Stimulated activated CD8-positive, alpha-beta memory T cell treated with anti-CD3 and anti-CD28 coated beads, Interleukin-15, amount 100 ng/mL, for 24 hours (primary cell): ENCODE measurements at places on chromosomes 12 and 14.

DNA sequence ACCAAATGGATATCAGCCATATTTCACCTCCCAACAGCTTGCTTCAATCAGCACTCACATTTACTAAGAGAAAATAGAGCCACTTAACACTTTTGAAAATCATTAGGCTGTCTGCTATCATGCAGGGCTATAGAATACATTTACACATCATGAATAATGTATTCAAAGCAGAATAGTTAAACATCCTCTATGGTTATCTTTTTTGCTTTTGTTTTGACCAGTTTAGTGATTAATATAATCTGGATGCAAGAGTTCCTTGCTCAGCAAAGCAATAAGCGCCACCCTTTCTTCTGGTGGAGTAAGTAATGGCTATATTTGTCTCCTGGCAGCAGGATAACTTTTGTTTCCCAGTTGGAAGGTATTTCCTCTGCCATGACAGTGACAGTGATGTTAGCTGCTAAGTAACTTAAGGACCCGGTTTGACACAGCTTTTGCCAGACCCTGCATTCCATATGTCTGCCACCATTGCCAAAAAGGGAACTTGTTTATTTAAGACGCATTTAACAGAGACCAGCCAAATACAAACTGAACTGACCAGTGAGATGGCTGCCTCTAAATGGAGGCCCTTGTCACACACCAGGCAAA is 70.3 kb upstream of the NR2C1 start:
- DNase-seq: no peak

GRCh38 chr12:51448618-51449256 is 24.1 kb downstream of the SLC4A8 start:
- no peak for DNase-seq

- DNase-seq: no peak
Observed at GRCh38 chr12:105257321-105257728, 21.4 kb upstream of the APPL2 start.

DNA sequence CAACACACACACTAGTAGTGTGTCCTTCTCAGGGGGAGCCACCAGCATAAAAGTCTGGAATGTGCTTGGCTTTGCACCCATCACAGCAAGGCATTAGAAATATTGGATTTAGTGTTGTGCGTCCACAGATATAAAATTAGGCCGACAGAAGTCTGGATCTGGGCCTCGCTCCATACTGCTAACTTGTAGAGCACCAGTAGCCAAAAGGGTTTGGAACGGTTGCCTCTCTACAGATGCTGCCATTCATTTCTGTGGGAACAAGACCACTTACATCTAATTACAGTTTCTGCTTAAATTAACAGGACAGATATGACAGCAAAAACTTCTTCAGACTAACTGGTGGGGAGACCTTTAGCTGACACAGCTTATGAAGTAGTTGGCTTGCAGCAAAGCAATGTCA is 94.2 kb downstream of the EXOC5 start:
- no peak for DNase-seq

DNA sequence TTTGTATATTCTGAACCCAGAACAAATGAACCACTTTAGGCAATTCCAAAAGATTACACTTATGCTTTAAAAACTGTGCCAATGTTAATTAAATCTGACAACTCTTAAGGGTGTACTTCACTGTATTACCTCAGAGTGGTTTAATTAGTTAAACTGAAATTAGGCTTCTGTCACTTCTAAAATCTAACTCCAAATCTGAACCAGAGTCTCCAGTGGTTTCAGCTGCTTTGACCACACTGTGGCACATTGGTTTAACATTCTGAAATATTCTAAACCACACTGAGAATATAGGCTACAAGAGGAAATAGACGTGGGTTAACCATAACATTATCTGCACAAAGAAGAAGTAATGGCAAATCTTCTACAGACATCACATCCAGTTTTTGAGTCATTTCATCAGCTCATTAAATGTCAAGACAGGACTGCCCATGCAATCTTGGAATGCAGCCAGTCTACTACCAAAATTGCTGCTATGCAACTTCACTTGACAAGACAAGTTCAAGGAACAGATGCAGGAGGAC is 94.8 kb downstream of the LRP6 start:
- no peak for DNase-seq
